Stimulated activated CD4-positive, alpha-beta T cell treated with anti-CD3 and anti-CD28 coated beads, Interleukin-15, amount 100 ng/mL, for 1 hour (primary cell): ENCODE measurements at places on chromosomes 1 and 21.

GRCh38 chr1:162074276-162075005, 5.0 kb downstream of the NOS1AP start:
- DNase-seq: no peak

DNA sequence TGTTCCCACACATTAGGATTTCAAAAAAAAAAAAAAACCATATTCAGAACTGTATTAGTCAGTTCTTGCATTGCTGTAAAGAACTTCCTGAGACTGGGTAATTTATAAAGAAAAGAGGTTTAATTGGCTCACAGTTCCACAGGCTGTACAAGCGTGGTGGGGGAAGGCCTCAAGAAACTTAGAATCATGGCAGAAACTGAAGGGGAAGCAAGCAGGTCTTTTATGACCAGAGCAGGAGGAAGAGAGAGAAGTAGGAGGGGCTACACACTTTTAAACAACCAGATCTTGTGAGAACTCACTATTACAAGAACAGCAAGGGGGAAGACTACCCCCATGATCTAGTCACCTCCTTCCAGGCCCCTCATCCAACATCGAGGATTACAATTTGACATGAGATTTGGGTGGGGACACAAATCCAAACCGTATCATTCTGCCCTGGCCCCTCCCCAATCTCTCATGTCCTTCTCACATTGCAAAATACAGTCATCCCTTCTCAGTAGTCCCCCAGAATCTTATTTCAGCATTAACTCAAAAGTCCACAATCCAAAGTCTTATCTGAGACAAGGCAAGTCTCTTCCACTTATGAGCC, 51.8 kb downstream of the POU2F1 start:
- DNase-seq: no peak

DNA sequence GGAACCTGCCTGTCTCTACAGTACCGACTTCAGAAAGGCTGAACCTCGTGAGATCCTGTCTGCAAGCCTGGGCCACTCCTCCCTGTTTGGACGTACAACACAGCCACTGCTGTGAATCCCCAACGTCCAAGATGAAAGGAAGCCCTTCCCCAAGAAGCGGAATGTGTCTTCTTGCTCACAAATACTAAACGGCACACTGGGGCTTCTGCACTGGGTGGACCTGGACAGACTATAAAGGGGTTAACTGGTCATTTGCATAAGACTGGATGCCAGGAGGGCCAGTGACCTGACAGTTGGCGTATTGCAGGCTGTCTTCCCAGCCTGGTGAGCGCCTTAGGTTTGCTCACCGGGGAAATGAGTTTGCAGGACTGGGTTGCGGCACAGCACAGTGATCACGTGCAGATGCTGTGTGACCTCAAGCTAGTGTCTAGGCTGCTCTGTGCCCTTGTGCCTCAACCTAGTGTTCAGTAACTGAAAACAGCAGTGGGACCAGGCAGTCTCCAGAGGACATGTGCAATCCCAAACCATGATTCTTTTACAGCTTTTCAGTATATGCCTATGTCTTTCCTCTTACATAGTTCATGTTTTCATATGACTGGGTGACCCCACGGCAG, 19.5 kb upstream of the AJAP1 start:
- DNase-seq: no peak

GRCh38 chr21:21028275-21028820, 30.1 kb downstream of the NCAM2 start:
- no peak for DNase-seq

DNA sequence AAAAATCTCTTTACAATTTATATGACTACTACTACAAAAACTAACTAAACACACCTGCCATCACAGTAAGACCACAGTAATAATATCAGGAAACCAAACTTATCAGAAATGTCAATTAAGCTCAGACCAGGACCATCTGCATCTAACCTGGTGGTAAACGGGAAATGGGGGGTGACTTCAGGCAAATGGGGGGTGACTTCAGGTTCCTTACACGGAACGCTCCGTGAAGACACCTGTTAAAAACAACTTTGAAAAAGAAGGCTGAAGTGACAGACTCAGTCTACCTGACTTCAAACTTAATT, 15.8 kb downstream of the PRDM15 start:
- DNase-seq: no peak

GRCh38 chr1:41837691-41838090, 81.0 kb downstream of the HIVEP3 start:
- DNase-seq: no peak

- no peak for DNase-seq
These were observed 77.9 kb downstream of the GALNT2 start for GRCh38 chr1:230144758-230145504.

DNA sequence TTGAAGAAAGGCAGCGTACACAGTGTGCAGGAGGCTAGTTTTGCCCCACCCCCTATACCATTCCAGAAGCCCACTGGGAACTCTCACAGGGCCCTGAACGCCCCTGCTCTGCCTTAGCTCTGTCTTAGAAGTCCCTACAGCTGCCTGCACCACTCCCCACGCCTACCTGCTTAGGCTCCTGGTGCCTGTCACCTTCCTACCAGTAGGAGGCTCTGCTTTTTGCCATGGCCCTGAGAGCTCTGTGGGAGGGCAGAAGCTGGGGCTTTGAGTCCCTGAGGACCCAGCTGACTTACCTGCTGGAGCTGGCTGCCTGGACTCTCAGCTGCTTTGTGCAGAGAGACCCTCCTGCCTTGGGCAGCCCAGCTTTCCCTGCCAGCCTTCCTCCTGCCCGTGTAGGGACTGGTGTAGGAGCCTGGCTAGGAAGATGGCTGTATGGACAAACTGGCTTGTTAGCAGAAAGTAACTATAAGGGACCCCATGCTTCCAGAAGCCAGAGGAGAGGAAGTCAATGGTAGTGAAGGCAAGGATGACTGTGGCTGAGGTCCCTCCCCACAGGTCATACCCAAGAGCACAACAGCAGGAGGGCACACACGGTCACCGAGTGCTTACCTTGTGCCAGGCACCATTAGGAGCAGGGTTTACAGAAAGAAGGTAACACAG, 9.8 kb upstream of the CELSR2 start:
- no peak for DNase-seq

DNA sequence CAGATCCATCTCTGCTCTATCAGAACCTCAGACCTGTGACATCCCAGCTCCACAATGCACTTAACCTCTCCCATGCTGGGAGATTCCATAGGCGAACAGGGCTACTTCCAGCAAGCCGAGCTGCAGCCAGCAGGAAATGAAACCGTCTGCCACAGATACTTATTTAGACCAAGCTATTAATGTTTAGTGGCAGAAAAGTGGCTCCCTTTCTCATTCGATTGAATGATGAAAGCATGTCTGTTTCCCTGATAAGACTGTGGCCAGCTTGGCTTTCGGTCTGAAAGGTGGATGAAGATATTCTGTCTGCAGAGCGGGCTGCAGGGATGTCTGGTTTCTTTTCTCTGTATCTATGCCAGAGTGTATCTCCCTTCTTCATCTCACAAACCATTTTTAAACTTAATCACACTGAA, 146.4 kb downstream of the GREM2 start:
- no peak for DNase-seq

- DNase-seq: no peak
These were observed 30.3 kb downstream of the PTPRC start for GRCh38 chr1:198669023-198669698.

GRCh38 chr1:76285578-76286135, 211.1 kb downstream of the ST6GALNAC3 start:
- DNase-seq: no peak

- no peak for DNase-seq
These were observed 123.7 kb downstream of the UBR4 start for GRCh38 chr1:19086176-19086875.

DNA sequence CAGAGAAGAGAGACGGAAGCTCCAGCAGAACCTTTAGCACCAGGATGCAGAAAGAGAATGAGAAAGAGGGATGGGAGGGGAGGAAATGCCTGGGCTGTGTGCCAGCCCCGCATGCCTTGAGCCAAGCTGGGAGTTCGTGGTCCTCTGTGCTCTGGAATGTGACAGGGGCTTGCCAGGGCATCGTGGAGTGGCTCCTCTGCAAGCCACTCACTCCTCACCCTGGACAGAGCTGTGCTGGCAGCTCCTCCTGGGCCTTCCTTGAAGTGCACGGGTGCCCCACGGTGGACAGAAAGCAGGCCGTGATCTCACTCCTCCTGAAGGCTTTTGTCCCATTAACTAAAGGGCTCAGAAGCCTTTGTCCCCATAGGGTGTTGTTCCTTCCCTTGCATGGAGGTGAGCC, 34.8 kb upstream of the PRELP start:
- DNase-seq: no peak

- no peak for DNase-seq
These were observed 541 bp upstream of the CD58 start for GRCh38 chr1:116571215-116571919.

DNA sequence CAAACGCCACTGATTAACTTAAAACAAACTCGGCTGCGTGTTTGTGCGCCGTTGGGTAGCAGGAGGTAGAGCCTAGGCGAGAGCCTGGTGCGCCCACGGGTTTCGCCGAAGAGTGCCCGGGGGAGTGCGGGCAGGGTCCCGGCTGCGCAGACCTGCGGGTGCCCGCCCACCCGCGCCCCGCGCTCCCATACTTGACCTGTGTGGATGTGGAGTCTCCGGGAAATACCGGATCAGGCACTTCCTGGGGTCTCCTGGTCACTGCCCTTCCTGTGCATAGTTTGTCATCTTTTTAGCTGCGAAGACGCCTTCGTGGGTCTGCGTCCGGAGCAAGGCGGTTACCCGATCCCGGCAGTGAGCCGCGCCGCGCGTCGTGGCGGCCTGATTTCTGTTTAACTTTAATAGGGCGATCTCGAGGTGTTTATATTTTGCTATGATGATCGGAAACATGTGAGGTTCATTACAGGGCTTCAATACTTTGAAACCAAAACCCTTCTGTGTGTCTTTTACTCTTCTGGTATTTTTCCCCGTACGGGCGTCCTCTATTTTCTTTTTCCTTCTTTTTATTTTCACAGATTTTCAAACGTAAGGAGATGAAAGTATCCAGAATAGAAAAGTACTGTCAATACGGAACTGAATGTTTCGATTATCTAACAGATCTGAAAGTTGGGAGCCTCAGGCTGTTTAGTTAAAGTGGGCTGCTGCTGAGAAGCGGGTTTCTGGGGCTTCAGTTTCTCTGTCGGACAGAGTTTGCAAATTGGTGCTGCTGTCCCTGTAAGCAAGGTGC, 15.2 kb downstream of the NR5A2 start:
- no peak for DNase-seq

DNA sequence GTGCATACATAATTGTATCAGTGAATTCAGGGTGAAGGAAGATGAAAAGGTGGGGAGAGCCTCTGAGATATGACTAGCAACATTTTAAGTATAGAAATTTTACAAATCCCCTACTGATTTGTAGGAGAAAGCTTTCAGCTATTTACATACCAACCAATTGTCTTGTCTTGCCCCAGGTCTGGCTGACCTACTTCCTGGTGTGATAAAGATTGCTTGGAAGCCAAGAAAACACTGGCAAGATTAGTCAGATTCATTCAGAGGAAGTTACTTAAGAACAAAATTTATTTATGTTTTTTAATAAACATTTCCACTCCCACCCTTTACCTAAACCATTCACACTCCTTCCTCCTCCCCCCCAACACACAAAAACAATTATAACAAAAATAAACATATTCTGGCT, 17.5 kb downstream of the PTGS2 start:
- DNase-seq: no peak

DNA sequence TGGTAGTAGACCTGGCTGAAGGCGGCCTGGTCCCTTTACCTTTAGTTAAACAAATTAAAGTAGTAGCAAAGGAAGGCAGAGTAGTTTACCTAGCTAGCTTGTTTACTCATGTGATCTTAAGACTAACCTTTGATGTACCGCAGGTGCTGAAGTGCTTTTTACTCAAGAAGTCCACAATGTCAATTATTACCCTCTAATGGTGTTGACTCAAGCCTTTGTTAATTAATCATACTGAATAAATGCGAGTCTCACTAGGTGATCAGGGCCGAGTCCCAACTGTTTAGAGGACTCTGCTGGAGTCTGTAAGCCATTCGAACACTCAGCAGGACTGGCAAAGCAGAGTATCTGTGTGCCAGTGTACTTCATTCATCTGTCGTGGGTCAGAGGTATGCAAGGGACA, 381.1 kb upstream of the NCAM2 start:
- DNase-seq: no peak

- DNase-seq: no peak
These were observed 209.9 kb upstream of the DEPDC1 start for GRCh38 chr1:68706639-68707317.
